ENCODE measurements at places on chromosomes 7 and 10.

GRCh38 chr7:50594734-50595485 is 29.7 kb upstream of the DDC start:
- DNase-seq = no peak

GRCh38 chr7:100248483-100248882 is 28.7 kb downstream of the PVRIG start:
- no peak for DNase-seq

GRCh38 chr10:72242675-72243074 is 26.6 kb upstream of the ASCC1 start:
- no peak for DNase-seq

DNA sequence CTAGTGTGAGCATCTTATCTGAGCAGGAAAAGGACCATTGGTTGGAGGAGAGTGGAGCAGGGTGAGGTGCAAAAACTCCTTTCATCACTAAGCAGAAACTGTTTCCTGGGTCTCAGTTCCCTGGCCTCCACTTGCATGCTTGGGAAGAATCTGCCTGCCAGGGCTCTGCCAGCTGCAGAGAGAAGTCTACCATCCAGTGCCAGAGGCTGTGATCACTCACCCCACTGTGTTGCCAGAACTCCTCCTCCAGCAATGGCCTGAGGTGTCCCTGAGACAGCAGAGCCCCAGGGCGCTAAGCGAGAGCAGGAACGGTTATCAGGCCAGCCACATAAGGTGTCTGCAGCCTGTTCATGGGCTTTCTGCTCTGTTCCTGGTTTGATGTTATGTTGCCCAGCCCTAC is 991.4 kb downstream of the CCSER2 start:
- no peak for DNase-seq

GRCh38 chr7:93981480-93981874 is 22.7 kb downstream of the BET1 start:
- no peak for DNase-seq

DNA sequence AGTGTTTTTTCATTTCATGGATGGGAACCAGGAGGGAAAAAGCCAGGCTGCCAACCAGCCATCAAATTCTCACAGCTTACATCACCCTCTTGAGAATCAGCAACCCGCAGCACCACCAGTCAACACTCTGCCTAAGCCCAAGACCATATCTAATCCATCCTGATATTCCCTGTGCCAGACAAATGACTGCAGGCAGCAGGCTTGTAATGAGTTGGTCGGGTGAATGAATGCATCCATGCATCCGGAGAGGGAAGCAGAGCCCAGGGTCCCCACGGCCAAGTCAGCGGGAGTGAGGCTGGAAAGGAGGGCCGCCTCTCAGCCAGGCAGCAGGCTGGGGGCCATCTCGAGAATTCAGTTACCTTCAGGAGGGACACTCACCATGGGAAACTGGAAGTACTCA is 46.9 kb downstream of the SLIT1 start:
- DNase-seq = no peak

- DNase-seq = no peak
These were observed 997 bp upstream of the LDB1 start for GRCh38 chr10:102120991-102121738.

DNA sequence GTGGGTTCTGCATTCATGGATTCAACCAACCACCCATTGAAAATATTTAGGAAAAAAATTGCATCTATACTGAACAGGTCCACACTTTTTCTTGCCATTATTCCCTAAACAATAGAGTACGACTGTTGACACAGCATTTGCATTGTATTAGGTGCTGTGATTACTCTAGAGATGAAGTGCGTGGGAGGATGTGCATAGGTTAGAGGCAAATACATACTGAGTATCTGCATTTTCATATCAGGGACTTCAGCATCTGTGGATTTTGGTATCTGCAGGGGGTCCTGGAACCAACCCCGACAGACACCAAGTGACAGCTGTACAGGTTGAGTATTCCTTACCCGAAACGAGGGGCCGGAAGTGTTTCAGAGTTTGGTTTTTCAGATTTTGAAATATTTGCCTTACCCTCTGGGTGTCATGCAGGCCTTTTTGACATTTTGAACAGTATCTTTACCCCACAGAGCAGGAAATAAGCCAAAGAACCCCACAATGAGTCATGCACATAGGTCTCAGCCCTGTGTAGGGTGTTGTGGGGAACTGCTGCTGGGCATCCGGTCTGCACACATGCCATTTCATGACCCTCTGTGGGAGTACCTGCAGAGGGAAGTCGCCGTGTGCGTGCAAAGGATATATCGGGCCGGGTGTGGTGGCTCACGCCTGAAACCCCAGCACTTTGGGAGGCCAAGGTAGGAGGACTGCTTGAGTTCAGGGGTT is 14.5 kb downstream of the NUDT5 start:
- peak; percentile 19 for DNase-seq

DNA sequence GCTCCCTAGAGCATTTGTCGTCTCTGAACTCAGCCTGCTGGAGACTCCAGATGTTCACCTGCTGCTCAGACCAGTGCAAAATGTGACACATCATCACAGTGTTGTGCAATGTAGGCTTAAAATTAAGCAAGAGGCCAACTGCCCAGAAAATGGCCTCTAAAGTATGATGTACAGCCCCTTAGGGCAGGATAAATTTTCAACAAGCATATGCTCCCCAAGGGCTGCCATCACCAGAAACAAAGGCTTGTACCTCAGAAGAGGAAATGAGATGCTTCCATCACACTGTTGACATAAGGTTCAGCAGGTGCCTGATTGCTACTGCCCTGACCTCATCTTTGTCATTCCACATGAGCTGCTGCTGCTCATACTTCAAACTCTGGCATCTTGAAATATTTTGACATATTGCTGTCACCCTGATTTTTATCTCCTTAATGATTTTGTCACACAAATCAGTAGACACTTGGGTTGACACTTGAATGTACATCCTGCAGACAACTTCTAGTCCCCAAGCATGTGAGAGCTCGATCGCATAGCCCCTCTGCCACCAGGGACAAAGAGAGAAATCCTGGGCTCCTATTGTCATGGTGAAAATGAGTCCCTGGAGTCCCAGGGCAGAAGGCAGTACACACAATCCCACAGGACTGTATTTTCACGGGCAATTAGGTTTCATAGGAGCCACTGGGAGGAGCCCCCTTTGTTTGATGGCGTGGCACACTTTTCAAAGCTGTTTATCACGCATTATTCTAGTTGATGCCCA is 219.7 kb upstream of the STK17A start:
- no peak for DNase-seq

GRCh38 chr7:77529279-77529678 is 7.8 kb upstream of the PTPN12 start:
- no peak for DNase-seq

- no peak for DNase-seq
These were observed 57.2 kb downstream of the MGAM2 start for GRCh38 chr7:142168746-142169145.

DNA sequence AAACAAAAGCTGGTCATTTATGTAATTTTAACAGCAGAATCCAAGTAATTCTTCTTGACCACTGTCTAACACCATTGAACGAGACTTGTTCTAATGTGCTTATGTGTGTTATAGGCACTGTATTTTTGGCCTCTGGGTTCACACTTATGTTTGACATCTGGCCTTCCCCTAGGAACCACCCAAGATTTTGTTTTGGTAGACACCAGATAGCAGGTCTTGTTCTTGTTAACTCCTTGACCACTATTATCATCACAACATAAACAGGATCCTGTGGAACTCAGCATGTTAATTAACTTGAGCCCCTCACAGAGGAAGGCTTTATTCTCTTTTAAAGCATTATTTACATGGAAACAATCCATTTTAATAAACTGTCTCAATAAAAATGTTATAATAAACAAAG is 167.7 kb downstream of the SEMA3D start:
- DNase-seq = no peak

DNA sequence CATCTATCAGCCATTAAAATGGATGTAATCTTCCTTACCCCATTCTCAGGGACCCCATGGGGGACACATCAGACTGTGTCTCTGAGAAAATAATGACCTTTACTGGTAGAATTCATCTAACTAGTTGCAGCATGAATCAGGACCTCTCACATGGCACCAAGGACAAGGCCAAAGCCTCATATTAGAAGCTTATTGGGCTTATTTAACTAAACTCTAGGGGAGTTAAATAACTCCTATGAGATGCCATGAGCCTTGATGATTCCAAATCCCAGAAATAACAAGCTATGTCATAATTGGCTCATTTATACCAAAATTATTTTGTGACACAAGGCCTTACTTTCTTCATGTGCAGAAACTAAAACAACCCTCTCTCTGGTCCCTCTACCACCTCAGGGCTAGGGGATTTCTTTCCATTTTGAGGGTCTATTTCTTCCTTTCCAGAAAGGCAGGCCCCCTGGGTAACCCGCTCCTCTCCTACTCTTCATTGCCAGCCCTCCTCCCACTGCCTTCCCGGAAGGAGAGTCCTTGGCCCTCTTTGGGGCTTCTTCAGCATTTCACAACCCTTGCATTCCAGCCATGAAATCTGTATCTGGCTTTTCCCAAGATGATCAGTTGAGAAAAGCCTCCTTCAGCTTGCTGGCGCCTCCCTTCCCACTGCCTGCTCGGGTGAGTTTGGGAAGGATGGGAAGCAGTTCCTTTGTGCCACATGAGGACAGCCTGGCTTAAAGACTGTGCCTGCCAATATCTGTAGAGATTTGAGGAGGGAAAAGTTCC is 41.8 kb upstream of the TRIM8 start:
- no peak for DNase-seq

- no peak for DNase-seq
These were observed 72.6 kb downstream of the FAM53B start for GRCh38 chr10:124671486-124672075.

- DNase-seq = no peak
These were observed 58.6 kb downstream of the PLXDC2 start for GRCh38 chr10:19874791-19875190.

DNA sequence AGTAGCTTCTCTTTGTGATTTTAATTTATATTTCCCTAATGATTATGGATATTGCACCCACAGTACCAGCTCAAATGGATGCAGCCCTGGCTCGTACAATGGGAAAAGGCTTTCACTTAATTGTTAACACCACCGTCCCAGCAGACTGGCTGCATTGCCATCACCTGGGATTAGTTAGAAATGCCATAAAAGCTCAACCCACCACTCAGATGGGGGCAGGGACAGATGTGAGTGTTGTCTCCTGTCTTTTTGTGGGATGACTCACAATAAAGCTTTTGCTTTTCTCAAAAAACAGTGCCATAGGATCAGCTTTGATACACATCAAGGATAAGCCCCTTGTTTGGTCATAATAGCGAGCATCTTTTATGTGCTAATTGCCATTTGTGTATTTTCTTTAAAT is 729.1 kb downstream of the TNS3 start:
- no peak for DNase-seq

- peak; percentile 7 for DNase-seq
These were observed 12.6 kb downstream of the KLLN start for GRCh38 chr10:87850742-87851205.

DNA sequence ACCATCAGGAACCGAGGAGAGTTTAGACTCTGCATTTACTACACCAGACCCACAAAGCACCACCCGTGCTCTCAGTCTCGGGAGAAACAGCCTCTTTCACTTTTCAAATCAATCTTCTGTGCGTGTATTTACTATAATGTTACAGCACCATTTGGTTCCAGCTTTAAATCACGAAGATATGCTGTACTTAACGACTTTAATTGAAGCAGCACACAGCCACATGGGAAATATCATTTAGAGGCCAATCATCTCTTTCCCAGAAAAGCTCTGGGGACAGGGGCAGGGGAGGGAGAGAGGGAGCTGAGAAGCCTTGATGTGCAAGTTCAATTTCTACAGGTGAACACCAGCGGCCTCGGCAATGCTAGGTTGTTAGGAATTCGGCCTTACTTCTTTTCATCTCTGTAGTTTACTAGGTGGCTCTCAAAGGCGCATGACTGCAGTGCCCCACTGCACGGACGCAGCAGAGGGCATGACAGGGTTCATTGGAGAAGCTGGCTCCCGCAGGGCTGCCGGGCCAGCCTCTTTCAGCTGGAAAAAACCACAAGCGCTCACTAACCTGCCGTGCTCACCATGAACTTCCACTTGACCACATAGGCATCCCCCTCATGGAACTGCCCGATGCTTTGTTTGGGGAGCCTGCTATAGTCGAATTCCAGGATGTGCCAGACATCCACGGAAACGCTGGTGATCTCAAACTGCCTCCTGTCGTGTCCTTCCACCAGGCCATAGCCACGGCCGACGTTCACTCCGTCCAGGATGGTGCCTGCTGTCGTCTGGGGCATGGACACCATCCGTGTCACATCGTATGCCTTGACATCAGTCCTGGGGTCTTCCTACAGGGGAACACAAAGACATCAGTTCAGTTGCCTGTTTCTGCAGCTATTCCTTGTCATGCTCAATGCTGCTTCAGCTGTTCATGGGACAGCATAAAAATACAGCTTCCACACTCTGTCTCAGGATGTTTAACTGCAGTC is 154.5 kb downstream of the SVIL start:
- DNase-seq = no peak

Data from activated CD8-positive, alpha-beta memory T cell treated with anti-CD3 and anti-CD28 coated beads for 1 hour (primary cell).